ENCODE measurements at places on chromosomes 2 and 18.

DNA sequence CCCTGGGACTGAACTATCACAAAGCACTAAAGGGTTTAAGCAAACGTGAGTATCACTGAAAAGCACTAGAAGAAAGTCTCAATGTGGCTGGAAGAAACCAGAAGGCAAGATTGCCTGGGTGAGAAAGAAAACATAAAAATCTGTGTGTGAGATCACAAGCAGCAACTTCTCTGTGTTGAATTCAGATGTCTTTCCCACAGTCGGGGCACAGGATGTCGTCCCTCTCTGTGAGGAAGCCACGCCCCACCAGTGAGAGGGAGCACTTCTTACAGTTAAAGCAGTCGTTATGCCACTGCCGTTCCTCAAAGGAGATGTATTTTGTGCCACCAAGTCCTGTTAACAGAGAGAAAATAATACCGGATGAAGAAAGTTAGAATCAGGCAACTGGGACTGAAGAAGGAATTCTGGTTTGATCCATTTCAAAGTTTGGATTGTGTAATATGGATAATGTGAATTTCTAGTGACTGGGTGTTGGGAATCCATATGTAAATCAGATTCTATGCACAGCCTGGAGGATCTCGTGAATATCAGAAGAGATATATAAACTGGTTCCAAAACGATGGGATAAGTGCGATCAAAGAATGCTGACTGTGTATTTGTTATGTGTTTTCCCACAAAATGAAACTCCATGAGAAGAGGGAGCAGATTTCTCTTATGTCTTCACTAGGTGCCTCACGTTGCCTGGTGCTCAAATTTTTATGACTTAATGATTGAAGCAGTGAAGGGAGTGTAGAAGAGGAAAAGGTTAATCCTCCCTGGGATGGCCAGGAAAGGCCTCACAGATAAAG lies 24.0 kb downstream of the C2orf49 start:
- no peak for DNase-seq

GRCh38 chr2:203532957-203533658 lies 2.0 kb downstream of the RAPH1 start:
- DNase-seq, result no peak

DNA sequence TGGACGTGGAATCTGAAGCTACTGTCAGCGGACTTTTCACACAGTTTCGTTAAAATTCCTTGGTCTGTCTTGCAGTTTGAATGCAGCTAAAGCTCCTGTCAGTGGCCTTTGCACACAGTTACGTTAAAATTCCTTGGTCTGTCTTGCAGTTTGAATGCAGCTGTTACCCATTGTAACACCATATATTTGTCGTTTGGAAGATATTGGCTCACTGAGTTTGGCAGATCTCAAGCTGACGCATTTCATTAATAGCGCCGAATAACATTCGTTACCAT lies 1.0 kb downstream of the LIMS1 start:
- no peak for DNase-seq

- no peak for DNase-seq
Measured at GRCh38 chr2:40584432-40584831, 132.5 kb upstream of the SLC8A1 start.

DNA sequence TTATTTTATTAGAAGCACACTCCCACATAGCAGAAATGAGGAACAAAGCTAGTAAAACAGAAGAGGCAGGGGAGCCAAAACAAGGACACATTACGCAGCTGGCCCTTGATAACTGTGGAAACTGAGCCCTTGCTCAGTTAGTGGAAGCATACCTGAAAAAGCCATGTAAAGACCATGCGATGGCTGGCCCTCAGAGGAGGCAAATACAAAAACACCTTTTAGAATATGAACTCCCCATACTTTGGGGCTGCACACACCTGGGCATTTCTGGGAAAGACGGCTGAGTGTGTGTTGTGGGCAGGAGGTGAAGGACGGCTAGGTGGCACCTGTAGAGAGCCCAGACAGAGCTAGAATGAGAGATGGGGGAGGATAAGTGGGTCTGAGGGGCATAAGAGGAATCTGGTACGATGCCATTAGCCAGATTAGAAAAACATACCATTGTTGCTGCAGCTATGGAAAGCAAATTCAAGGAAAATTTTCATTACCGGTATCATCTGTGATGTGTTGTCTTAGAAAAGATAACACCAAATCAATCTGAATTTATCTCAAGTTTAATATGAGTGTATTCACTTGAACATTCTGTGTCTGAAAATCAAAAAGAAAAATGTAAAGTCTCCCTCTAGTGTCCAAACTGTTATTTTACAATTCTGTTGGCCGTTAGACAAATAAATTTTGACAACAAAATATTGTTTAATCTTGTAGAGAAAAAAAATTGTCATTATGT lies 45.2 kb upstream of the SULT1C3 start:
- DNase-seq, result no peak

GRCh38 chr2:59858540-59858939 lies 694.9 kb downstream of the BCL11A start:
- no peak for DNase-seq

- no peak for DNase-seq
Measured at GRCh38 chr2:215149894-215150293, 11.5 kb upstream of the ABCA12 start.

DNA sequence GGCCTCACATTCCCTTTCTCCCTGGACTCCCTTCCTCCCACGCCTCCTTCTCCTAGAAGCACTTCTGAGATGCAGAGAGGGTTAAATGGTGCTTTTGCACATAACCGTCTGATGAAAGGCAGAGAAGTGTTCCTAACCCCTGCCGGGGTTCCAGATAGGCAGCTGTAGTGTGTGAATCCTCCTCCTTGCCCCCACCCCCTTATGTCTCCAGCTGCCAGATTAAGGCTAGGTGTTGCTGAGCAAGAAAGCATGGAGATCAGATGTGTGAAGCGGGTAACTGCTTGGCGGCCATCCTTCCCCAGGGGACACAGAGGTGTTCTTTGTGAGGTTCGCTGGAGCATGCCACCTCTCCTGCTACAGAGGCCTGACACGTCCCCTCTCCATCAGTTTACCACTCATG lies 88.3 kb downstream of the NRP2 start:
- DNase-seq, result no peak

GRCh38 chr2:59706729-59707128 lies 846.7 kb downstream of the BCL11A start:
- no peak for DNase-seq

GRCh38 chr2:214775971-214776370 lies 33.5 kb downstream of the BARD1 start:
- no peak for DNase-seq

DNA sequence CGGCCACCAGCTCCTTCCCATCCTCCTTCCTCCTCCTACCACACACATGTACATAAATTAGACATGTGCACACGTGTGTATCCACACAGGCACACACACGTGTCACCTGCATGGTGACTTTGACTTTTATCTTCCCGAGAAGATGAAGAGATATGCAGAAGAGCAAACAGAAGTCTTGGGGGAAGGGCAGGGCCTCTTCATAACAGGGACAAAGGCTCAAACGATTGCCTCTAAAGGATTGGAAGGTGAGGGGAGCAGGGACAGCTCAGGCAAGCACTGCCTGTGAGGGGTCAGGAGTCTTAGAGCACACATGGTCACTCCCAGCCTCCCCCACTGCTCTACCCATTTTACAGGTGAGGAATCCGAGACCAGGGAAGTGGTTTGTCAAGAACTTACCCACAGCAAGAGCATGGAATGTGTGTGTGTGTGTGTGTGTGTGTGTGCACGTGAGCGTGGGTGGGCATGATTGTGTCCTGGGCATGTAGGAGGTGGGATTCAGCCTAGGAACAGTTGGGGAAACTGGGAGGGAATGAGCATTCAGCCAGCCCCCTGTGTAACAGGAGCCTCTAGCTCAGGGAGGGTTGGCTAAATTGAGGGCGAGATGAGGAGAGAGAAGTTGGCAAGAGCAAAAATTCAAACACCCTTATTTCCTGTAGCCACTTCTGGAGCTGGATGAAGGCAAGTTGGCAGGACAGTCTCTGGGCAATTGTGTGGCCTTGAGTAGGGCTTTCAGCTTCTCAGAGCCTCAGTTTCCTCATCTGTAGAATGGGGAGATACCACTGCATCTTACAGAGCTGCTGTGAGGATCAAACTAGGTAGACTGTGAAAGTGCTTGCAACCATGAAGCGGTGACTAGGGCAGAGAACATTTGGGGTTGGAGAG lies 24.2 kb downstream of the CIB4 start:
- DNase-seq, result no peak

DNA sequence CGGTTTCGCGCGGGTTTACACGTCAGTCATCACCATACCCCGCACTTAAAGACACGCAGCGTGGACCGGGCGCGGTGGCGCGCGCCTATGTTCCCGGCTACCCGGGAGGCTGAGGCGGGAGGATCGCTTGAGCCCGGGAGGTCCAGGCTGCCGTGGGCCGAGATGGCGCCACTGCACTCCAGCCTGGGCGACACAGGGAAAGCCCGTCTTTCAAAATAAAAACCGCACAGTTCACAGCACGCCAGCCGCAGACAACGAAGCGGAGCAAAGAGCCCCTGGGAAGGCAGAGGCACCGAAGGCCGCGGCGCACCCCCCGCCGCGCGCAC lies 328 bp downstream of the DTYMK start:
- DNase-seq, result no peak

DNA sequence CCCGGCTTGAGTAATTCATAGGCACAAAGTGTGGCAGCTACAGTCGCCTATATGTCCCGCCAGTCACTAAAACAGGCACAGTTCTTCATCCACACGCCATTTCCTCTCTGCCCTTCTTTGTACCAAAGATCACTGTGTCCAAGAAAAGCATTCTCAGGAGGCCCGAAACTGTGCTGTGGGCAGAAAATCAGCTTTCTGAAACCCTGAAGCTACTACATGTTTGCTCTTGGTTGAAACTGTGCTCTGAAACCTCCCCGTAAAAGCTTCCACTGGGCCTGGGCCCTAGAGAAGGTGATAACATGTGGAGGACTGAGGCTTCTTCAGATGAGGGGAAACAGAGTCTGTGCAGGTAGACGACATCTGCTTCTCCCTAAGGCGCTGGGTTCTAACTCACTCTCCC lies 75.6 kb upstream of the ID2 start:
- no peak for DNase-seq

DNA sequence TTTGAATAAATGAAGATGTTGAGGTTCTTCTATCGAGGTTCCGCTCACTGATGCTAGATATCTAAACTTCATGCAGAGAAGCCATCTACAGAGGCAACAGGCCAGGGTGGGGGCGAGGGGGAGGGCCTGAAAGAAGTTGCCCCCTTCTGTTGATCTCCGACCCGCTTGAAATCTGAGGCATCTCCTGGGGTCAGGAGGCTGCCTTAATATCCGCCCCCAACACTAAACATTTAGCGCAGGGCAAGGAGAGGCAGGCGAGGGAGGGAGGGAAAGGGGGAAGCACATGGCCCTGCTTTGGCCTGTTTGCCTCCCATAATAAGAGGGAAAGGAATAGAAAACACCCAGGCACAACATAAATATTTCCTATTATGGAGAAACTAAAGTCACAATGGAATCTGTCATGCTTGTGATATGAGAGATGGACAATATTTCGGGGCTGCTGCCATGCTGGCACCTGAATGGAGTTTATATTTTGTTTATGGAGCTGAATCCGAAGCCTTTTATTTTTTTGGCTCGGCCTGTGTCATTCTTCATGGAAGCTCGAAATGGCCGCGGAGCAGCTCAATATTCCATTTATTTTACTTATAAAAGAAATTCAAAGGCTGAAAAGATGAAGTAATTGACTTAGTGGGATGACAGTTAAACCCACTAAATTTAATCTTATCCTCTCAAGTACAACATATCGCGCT lies 221.1 kb downstream of the INSIG2 start:
- no peak for DNase-seq

DNA sequence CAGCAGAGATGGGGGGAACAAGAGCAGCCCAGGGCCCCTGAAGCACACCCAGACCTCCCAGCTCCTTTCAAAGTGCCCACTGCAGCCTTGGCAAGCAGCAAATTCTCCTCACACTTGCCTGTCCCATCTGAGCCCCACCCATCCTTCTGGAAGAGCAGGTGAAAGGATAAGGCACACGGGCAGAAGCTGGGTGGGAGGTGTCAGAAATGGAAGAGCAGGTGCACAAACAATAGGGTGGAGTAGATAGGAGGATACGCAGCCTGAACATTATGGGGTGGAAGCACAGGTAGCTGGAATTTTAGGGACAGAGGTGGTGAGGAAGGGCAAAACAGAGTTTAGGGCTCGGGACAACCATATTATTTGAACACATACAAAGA lies 69.2 kb downstream of the TNS1 start:
- DNase-seq, result no peak

- no peak for DNase-seq
Measured at GRCh38 chr2:219292616-219293015, 13.4 kb downstream of the DNAJB2 start.

DNA sequence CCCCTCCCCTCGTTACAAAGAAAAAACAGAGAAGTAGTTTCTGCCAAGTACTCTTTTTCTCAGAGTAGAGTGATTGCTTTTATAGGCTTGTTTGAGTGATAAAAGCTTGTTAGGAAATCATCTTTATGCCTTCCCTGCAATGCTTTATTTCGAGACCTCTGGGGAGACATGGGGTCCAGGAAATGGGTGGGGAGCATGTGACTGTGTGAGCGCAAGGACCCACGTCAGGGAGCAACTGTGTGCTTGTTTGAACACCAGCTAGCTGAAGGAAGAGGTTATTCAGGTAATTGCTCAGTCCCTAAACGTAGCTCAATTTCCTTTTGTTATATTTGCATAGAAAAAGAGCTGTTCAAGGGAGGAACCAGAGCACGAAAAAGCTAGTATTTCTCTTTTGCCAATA lies 187.3 kb downstream of the FAM210A start:
- peak; percentile 26 for DNase-seq

- DNase-seq, result no peak
Measured at GRCh38 chr18:48018851-48019250, 88.4 kb upstream of the SMAD2 start.

- DNase-seq, result no peak
Measured at GRCh38 chr2:47503481-47504070, 100.6 kb downstream of the MSH2 start.

DNA sequence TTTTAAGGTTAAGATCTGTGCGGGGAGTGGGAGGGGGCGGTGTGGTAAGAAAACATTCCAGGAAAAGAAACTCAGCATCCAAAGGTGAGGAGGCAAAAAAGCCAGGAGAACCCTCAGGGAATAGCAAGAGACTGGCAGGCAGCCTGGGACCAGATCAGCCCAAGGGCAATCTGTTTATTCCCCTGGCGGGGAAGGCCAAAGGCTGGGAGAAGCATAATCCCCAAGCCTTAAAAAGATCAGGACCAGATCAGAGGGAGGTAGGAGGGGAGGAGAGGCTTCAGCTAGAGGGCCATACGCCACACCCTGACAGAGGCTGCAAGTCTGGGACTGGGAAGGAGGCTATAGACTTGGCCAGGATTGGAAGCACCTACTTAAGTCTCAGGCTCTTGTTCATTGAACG lies 163.0 kb upstream of the PXDN start:
- DNase-seq, result no peak

GRCh38 chr2:45585267-45585861 lies 25.7 kb downstream of the SRBD1 start:
- peak; percentile 69 for DNase-seq

DNA sequence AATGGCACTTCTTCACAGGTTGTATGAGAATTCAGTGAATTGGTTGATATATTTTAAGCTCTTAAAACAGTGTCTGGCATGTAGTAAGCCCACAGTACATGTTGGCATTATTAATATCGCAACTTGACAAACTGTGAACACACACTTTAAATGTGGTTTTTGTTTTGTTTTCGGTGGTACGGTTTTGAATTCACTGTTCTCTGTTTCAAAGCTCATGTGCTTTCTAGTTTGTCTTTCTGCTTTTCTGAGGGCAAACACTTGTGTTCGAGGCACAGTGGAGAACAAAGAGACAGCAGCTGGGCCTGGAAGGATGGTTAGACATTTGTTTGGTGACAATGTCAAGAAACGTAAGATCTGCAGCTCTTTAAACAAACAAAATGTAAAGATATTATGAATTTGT lies 276.5 kb upstream of the MC4R start:
- DNase-seq, result no peak

- DNase-seq, result no peak
Measured at GRCh38 chr2:31785876-31786275, 205.1 kb upstream of the SRD5A2 start.

Data from GF-D8 (cell line).